Activated naive CD4-positive, alpha-beta T cell treated with anti-CD3 and anti-CD28 coated beads, Interleukin-2, amount 10 ng/mL, durations not matched to agents 7 days and 5 days (primary cell): ENCODE measurements at places on chromosomes 1 and 21.

GRCh38 chr1:11147197-11147770 is 41.9 kb upstream of the ANGPTL7 start:
- DNase-seq = no peak
- H3K4me1 ChIP-seq = no peaks in the 10 kb centered on the region
- no peak overlapping the region for H3K4me3 ChIP-seq
- H3K27me3 ChIP-seq = no peaks in the 10 kb centered on the region

DNA sequence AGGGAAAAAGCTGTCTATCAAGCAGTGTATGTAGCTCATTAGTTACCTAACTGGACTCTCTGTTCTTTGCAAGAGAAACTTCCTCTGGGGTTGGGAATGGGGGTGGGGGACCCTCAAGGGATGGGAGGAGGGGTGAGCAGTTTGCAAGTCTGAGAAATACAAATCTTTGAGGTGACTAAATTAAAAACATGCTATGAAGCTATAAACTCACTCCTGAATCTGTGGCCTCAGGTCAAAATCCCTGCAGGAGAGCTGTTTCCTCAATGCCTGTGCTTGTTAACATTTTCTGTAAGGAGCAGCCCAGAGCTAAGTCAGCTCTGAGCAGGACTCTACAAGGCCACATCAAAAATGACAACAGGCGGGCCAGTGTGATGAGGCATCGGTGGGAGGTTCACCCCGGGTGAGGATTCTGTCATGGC is 32.8 kb upstream of the PTPRC start:
- H3K36me3 ChIP-seq = peaks cover 12% of the 10 kb centered on the region
- no peaks in the 10 kb centered on the region for H3K27me3 ChIP-seq
- H3K27ac ChIP-seq = no peak overlapping the region
- H3K4me3 ChIP-seq = no peak overlapping the region
- no peak for DNase-seq

GRCh38 chr21:18118566-18118965 is 126.1 kb upstream of the CHODL start:
- H3K36me3 ChIP-seq = no peaks in the 10 kb centered on the region
- DNase-seq = no peak
- H3K27me3 ChIP-seq = no peaks in the 10 kb centered on the region
- H3K4me1 ChIP-seq = no peaks in the 10 kb centered on the region

GRCh38 chr1:35557118-35557610 is at the start of gene KIAA0319L:
Gene KIAA0319L (minus strand): TSS chr1:35557403. CDS start chr1:35554491, 2,912 bp downstream.
- H3K4me3 ChIP-seq = peak within 1 kb of the TSS; percentile 95
- peaks cover 10% of the 10 kb centered on the region for H3K36me3 ChIP-seq
- peak; percentile 88 for DNase-seq
- H3K27ac ChIP-seq = peak within 1 kb of the TSS; percentile 97

DNA sequence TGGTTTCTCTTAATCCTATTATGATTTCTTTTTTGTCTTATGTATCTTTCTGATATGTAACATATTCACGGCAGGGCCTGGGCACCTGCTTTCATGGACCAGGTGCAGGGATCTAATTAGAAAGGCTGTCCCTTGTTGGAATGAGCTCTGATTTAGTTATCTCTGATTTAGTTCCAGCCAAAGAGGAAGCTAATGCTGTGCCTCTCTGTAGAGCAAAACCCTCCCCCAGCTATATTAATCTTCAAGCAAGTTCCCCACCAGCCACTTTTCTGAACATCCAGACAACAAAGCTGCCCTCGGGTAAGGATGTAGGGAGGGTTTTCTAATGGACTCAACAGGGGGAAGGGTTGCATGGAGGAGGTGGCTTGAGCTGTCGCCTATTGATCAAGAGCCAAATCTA is 6.1 kb downstream of the TSACC start:
- H3K27ac ChIP-seq = no peak overlapping the region
- no peak overlapping the region for H3K4me3 ChIP-seq
- H3K27me3 ChIP-seq = peaks cover 28% of the 10 kb centered on the region
- DNase-seq = no peak

- H3K4me1 ChIP-seq = peaks cover 74% of the 10 kb centered on the region
- peak overlapping the region; percentile 91 for H3K27ac ChIP-seq
- peak overlapping the region; percentile 46 for H3K4me3 ChIP-seq
- peak; percentile 53 for DNase-seq
- peaks cover 3% of the 10 kb centered on the region for H3K27me3 ChIP-seq
- H3K36me3 ChIP-seq = peaks cover 1% of the 10 kb centered on the region
These were observed 42.9 kb upstream of the ID3 start for GRCh38 chr1:23601968-23602876.

DNA sequence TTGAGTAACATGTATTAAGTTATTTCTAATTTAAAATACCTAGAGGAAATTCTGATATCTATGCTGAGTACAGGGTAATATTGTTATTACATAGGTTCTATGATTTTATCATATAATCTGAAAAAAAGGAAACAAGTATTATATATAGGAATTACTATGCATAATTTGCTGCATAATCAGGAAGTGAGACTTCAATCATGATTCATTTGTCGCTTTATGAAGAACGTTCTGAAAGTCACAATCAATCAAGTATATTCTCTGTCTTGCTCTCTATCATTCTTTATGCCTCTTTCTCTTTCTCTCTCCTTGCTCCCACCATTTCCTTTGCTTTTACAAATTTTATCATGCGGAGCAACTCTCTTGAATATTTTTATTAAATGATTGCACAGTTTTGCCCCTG is 1130.3 kb downstream of the PLA2G4A start:
- no peak overlapping the region for H3K4me3 ChIP-seq

- DNase-seq = no peak
- no peaks in the 10 kb centered on the region for H3K36me3 ChIP-seq
- peaks cover 5% of the 10 kb centered on the region for H3K27me3 ChIP-seq
- no peak overlapping the region for H3K27ac ChIP-seq
- no peak overlapping the region for H3K4me3 ChIP-seq
These were observed 285.9 kb upstream of the VAMP3 start for GRCh38 chr1:7485086-7485780.

DNA sequence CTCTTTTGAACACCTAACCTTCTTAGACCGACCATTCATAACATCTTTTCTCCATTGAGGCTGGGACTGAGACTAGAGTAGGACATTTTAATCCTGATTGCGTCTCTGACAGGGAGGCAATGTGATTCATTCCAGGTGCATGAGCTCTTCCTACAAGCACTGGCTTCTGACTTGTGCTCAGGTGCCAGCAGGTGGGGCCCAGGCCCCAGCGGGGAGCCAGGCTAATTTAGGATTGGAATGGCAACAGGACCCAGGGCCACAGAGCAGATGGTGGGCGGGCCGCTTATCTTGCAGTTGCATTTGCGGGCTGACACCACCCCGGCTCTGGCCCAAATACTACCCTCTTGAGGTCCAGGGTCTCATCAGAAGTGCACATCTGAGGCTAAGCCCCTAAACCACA is 4.1 kb downstream of the GPA33 start:
- peaks cover 24% of the 10 kb centered on the region for H3K4me1 ChIP-seq
- no peak overlapping the region for H3K4me3 ChIP-seq
- H3K36me3 ChIP-seq = no peaks in the 10 kb centered on the region
- no peak for DNase-seq
- peaks cover 6% of the 10 kb centered on the region for H3K27me3 ChIP-seq

DNA sequence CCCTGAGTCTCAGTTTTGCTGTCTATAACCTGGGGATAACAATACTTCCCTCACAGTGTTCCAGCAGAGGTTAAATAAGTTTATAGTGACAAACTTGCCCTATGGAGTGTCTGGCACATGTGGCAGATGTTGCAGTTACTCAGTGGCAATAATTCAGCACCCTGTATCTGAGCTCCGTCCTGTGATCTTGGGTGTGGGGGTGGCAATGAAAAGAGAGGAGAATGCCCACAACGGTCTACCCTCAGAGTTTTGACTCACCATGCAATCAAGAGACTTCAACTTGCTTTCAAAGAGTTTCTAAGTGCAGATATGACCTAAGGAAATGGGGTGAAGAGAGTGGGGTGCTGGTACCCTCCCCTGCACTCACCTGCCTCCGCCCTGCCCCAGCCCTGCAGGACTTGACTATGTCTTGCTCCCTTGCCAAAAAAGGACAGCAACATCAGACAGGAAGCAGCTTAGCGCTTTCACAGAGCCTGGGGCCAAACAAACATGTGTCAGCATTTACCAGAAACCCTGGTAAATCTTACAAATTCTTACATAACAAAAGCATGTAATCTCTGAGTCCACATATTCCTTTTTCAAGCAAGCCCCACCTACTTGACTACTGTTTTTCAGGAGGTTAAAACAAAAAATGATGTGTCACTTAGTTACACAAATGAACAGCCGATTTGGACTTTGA is 185.1 kb upstream of the CAMK1G start:
- H3K4me3 ChIP-seq = no peak overlapping the region
- no peak overlapping the region for H3K27ac ChIP-seq
- H3K27me3 ChIP-seq = peaks cover 20% of the 10 kb centered on the region

DNA sequence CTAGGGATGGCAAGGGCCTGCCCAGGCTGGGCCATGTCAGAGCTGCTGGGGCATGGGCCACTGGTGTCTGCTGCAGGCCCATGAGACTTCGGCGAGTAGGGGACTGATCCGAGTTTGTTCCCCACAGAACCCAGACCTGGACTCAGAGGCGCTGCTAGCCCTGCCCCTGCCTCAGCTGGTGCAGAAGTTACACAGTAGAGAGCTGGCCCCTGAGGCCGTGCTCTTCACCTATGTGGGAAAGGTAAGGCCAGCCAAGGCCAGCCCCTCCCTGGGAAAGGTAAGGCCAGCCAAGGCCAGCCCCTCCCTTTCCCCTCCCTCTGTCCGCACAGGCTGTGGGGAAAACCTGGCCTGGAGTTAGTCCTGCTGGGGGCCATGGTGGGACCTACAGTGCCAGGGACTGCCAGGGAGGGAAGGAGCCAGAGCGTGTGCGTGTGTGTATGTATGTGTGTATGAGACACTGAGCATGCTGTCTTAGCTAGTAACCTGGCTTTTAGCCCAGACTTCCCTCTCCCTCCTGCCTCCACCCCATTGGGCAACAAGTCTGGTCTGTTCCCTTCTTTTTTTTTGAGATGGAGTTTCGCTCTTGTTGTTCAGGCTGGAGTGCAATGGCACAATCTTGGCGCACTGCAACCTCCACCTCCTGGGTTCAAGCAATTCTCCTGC is 8.0 kb downstream of the FAAH start:
- no peaks in the 10 kb centered on the region for H3K4me1 ChIP-seq
- no peak overlapping the region for H3K27ac ChIP-seq
- no peak overlapping the region for H3K4me3 ChIP-seq
- H3K36me3 ChIP-seq = no peaks in the 10 kb centered on the region
- no peak for DNase-seq

- peaks cover 31% of the 10 kb centered on the region for H3K4me1 ChIP-seq
- no peak overlapping the region for H3K4me3 ChIP-seq
- no peak overlapping the region for H3K27ac ChIP-seq
- H3K36me3 ChIP-seq = no peaks in the 10 kb centered on the region
These were observed 45.2 kb downstream of the WDR4 start for GRCh38 chr21:42833859-42834725.

DNA sequence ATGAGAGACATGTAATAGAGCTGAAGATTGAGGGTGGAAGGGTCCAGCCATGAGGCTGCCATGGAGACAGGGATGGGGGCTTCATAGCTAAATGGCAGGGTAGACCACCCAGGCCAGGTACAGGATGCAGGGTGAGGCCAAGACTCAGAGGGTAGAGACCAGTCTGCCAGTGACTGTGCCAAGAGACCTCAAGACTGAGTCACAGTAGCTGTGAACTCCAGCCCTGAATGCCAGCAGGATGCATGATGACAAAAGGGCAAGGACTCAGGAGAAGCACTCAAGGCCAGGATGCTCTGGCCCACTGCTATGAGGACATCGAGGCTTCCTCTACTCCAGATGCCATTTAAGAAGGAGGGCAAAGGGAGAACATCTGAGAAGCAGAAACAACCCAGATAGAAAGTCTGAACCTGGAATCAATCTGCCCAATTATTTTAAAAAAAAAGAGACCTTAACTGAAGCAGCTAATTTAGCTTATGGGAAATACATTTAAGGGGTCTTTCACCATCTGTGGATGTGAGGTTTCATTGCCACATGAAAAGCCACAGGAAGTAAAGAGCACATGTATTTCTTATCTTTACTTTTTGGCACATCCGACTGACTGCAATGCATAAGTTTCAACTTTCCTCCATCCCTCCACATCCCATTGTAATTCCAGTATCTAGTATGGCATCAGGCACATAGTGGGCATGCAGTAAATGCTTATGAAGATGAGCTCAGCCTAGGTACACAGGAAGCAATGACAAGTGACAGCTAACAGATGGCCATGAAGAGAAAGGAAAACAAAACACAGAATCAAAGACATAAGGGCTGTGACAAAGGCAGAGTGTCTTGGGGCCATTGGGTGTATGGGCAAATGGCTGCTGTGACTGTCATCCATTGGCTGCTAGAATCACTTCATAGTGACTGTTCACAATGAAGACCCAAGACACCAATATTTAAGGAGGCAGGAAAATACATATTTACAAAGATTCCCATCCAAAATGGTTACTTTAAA is 40.2 kb downstream of the SUSD4 start:
- peaks cover 18% of the 10 kb centered on the region for H3K4me1 ChIP-seq
- no peak for DNase-seq
- peaks cover 9% of the 10 kb centered on the region for H3K27me3 ChIP-seq
- H3K36me3 ChIP-seq = no peaks in the 10 kb centered on the region

DNA sequence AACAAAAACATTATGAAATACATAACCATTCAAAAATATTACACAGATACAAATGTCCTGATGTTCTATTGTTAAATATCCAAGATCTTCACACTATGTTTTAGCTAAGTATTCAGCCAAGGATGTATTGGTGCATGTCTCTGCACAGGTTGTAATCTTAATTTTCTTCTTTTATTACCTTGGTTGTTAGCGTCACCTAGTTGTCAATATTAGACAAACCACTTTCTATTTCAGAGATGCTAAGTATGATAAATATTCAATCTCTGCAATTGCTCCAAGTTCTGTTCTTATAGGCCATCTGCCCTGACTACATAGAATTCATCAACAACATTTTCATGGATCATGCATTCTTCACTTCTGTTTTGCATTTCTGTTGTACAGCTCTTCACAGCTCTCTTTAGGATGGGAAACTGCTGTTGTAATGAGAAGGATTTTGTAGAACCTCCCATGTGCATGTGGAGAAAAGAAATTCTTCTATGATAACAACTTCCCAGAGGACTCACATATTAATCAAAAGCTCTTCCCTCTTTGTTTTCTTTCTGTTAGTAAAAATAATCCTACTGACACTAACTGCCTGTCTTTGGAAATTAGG is 380.1 kb downstream of the NUF2 start:
- H3K4me1 ChIP-seq = no peaks in the 10 kb centered on the region
- no peak overlapping the region for H3K27ac ChIP-seq
- no peaks in the 10 kb centered on the region for H3K36me3 ChIP-seq
- no peak for DNase-seq
- H3K4me3 ChIP-seq = no peak overlapping the region
- no peaks in the 10 kb centered on the region for H3K27me3 ChIP-seq

DNA sequence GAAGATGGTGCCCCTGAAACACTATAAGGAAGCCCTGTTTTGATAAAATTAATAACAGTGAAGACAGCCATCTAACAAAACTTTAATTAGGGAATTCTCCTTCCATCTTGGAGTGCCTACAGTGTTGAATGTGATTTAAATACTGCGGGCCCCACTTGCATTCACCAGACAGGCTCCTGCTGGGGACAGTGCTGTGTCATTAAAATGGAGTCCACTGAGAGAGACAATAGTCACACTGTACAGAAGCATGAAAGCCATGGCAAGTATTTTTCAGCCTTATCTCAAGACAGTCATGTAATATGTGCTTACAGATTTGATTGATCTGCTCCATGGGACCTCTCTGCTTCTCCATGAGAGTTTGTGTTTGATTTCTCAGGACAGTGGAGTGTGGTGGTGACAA is 29.7 kb upstream of the ZBTB18 start:
- H3K4me3 ChIP-seq = no peak overlapping the region
- no peaks in the 10 kb centered on the region for H3K4me1 ChIP-seq
- no peak for DNase-seq
- H3K36me3 ChIP-seq = no peaks in the 10 kb centered on the region
- peaks cover 8% of the 10 kb centered on the region for H3K27me3 ChIP-seq
- H3K27ac ChIP-seq = no peak overlapping the region
